H7 (cell line): ENCODE measurements at places on chromosomes 5 and 9. TPM values are rescaled to one million over a fixed set of nuclear protein-coding genes. Genes with fewer than 3 reads are reported as not detected.

Gene PCDHGB5
- total RNA-seq, result not detected in 2 replicates

Gene PTAR1
- 66.7 and 113 TPM in 2 replicates for total RNA-seq

Gene FOXD4
- 0.26 TPM in 1 of 2 replicates, not detected in the other for total RNA-seq

Gene C5orf52
- total RNA-seq, result not detected in 2 replicates

Gene KIAA0825
- 0.63 and 1.5 TPM in 2 replicates for total RNA-seq

Gene KIF4B
- 0.03 and 0.33 TPM in 2 replicates for total RNA-seq

Gene REEP5
- 30.1 and 34.5 TPM in 2 replicates for total RNA-seq

Gene CTXN3
- not detected in 2 replicates for total RNA-seq

Gene DEPDC1B
- 38.7 and 43.4 TPM in 2 replicates for total RNA-seq

Gene CDK5RAP2
- 33.2 and 43.3 TPM in 2 replicates for total RNA-seq

Gene CDC14B
- 38.5 and 47.9 TPM in 2 replicates for total RNA-seq

Gene MGAT4B
- 131 and 148 TPM in 2 replicates for total RNA-seq

Gene LHX3
- 0.07 TPM in 1 of 2 replicates, not detected in the other for total RNA-seq

Gene GLDC
- 66.8 and 76.7 TPM in 2 replicates for total RNA-seq

Gene SPATA31A3
- total RNA-seq, result 0.22 TPM in 1 of 2 replicates, not detected in the other

Gene PROB1
- 1.4 and 1.7 TPM in 2 replicates for total RNA-seq

Gene GPR150
- total RNA-seq, result 0.15 TPM in 1 of 2 replicates, not detected in the other

Gene NOXA1
- 0.78 and 1.0 TPM in 2 replicates for total RNA-seq

Gene RGS7BP
- 0.70 and 1.4 TPM in 2 replicates for total RNA-seq

Gene DOCK2
- total RNA-seq, result 2.6 and 3.3 TPM in 2 replicates

Gene RAB3C
- 6.2 and 11.5 TPM in 2 replicates for total RNA-seq

Gene DMRT3
- not detected in 2 replicates for total RNA-seq

Gene S1PR3
- total RNA-seq, result 9.3 and 25.0 TPM in 2 replicates

Gene MLANA
- total RNA-seq, result not detected in 2 replicates

Gene TEK
- total RNA-seq, result 0.37 and 0.45 TPM in 2 replicates

Gene TAF11L6
- not detected in 2 replicates for total RNA-seq

Gene FIBCD1
- 6.1 and 6.2 TPM in 2 replicates for total RNA-seq

Gene NDST1
- total RNA-seq, result 24.8 and 28.7 TPM in 2 replicates

Gene SLC22A4
- 0.17 and 0.81 TPM in 2 replicates for total RNA-seq

Gene FAM163B
- total RNA-seq, result 1.2 and 3.7 TPM in 2 replicates

Gene PCDHB5
- 0.07 TPM in 2 replicates for total RNA-seq

Gene C5
- 0.59 and 1.0 TPM in 2 replicates for total RNA-seq

Gene MEIKIN
- not detected in 2 replicates for total RNA-seq

Gene OMD
- not detected in 2 replicates for total RNA-seq

Gene GFI1B
- 0.52 TPM in 1 of 2 replicates, not detected in the other for total RNA-seq

Gene SPATA24
- total RNA-seq, result 7.7 and 8.6 TPM in 2 replicates
